ENCODE measurements at places on chromosomes 7 and 10. TPM values are rescaled to one million over a fixed set of nuclear protein-coding genes. Genes with fewer than 3 reads are reported as not detected.

DNA sequence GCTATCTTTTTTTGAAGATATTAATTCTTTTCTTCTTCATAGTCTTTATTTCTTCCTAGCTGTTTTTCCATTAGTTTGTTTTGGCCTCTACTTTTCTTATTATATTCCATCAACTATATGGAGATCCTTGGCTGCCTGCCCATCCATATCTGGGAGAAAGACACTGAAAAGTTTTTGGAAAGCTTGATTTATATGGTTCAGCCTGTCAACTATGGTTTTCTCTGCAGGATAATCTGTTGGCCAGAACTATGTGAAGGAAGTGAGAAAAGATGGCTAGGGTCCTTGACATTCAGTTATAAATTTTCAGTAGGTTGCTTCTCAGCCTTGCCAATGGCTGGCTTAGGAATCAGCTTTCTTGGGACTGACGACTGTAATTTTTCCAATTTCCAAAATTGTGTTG lies 10.0 kb upstream of the CDK14 start:
- DNase-seq: no peak

DNA sequence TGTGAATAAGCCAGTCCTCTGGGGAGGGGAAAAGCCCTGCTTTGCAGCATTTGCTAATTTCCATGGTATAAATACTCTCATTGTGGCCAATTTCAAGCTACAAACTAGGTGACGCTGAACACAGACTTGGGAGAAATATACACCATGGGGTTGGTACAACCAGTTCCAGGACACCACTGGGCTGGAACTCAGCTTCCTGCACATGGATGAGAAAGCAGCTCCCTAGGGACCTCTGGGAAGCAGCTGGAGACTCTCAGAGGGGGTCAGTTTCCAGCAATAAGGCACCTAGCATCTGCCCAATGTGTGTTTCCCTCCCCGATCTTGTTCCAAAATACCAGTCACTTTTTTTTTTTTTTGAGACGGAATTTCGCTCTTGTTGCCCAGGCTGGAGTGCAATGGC lies 56.8 kb upstream of the WDR11 start:
- no peak for DNase-seq

GRCh38 chr7:93055543-93056107 lies 62.2 kb downstream of the SAMD9 start:
- peak; percentile 42 for DNase-seq

DNA sequence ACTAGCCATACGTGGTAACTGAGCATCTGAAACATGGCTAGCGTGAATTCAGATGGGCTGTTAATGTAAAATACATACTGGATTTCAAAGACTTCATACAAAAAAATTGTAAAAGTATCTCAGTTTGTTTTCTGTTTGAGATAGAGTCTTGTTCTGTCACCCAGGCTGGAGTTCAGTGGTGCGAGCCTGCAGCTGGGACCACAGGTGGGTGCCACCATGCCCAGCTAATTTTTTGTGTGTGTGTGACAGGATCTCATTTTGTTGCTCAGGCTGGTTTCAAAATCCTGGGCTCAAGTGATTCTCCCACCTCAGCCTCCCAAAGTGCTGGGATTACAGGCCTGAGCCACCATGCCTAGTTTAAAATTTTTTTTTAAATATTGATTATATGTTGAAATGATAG lies 4.5 kb downstream of the TMEM243 start:
- no peak for DNase-seq

PPP1R17 gene
- not detected for total RNA-seq

FAM237B gene
- total RNA-seq: not detected
